Sigmoid colon (tissue), 7 donors: ENCODE measurements at places on chromosomes 13 and 19. TPM values are rescaled to one million over a fixed set of nuclear protein-coding genes. Genes with fewer than 3 reads are reported as not detected.

ZNF667 gene
- total RNA-seq = 6.7 TPM

CFAP97D2 gene
- not detected for total RNA-seq

PVR gene
- total RNA-seq = 11.5 TPM

ZNF100 gene
- 7.8 TPM for total RNA-seq

TMIGD2 gene
- total RNA-seq = not detected

POSTN gene
- total RNA-seq = 37.0 TPM

- no peaks in the 10 kb centered on the region for H3K4me1 ChIP-seq
- H3K36me3 ChIP-seq = peaks cover 81% of the 10 kb centered on the region
- DNase-seq = no peak
- H3K27ac ChIP-seq = no peak overlapping the region
- H3K27me3 ChIP-seq = no peaks in the 10 kb centered on the region
These were observed 16.5 kb upstream of the ZNF8 start for GRCh38 chr19:58261968-58262921.

DNA sequence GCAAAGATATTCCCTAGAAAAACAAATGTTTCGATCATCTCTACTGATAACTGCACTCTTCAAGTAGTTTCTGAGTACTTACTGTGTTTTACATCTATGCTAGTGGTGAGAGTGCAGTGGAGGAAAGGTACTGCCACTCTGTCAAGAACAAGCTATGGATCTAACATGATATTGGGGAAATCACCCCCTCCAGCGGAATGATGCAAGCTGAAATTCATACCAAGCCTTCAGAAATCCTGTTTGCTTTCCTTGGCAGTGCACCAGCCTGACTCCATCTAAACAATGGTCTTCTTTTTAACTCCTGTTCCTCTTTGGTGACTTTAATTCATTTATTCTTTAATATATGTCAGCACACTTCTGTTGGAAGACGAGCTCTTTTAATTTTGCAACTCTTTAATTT is 238.0 kb downstream of the PCDH9 start:
- no peaks in the 10 kb centered on the region for H3K4me1 ChIP-seq
- no peaks in the 10 kb centered on the region for H3K36me3 ChIP-seq
- no peak overlapping the region for H3K4me3 ChIP-seq
- no peak for DNase-seq
- H3K27me3 ChIP-seq = no peaks in the 10 kb centered on the region
- H3K27ac ChIP-seq = no peak overlapping the region

DNA sequence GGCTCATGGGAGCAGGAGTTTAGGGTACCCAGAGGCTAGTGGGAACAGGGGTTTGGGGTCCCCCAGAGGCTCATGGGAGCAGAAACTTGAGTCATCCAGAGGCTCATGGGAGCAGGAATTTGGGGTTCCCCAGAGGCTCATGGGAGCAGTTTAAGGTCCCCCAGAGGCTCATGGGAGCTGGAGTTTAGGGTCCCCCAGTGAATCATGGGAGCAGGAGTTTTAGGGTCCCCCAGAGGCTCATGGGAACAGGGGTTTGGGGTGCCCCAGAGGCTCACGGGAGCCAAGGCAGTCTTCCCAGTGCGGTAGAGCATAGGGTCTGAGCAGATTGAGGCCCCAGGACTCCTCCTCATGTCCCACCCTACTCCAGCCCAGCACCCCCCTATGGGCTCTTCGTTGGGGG is 8.6 kb upstream of the FLT3LG start:
- no peak overlapping the region for H3K27ac ChIP-seq
- H3K4me3 ChIP-seq = no peak overlapping the region
- no peaks in the 10 kb centered on the region for H3K36me3 ChIP-seq
- no peak for DNase-seq
- H3K4me1 ChIP-seq = no peaks in the 10 kb centered on the region

DNA sequence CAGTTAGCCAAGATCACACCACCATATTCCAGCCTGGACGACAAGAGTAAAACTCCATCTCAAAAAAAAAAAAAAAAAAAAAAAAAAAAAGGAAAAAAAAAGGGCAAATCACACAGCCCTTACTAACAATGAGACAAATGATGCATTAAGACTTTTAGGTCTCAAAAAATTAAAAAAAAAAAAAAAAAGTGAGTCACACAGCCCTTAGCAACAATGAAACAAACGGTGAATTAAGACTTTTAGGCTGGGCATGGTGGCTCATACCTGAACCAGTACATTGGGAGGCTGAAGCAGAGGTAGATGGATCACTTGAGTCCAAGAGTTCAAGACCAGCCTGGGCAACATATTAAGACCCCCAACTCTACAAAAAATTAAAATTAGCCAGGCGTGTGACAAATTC is 32.4 kb upstream of the EIF3G start:
- H3K36me3 ChIP-seq = peaks cover 91% of the 10 kb centered on the region
- no peaks in the 10 kb centered on the region for H3K27me3 ChIP-seq
- H3K4me1 ChIP-seq = no peaks in the 10 kb centered on the region
- H3K27ac ChIP-seq = no peak overlapping the region
- no peak overlapping the region for H3K4me3 ChIP-seq

DNA sequence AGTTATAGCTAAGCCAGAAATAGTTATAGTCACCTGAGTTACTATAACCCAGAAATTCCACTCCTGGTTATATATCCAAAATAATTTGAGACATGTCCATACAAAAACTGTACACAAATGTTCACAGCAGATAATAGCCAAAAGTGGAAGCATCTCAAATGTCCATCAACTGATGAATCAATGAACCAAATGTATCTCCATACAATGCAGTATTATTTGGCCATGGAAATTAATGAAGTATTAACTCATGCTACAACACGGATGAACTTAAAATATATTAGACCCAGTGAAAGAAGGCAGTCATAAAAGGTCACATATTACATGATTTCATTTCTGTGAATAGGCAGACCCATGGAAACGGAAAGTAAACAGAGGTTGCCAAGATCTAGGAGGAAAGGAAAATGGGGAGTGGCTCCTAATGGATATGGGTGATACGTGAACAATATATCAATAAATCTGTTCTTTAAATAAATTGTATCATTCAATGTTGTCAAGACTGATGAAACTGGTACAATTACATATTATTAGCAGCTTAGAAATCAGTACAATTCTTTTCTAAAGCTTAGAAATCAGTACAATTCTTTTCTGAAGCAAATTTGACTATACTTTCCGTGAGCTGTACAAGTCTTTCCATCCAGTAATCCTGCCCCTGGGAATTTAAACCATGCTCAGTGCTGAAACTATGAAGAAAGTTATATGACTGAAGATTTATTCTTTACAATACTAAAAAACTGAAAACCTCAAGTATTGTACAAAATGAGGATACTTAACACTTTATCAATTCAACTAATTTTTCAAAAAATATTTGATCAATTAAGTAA is 47.0 kb upstream of the DIAPH3 start:
- H3K4me1 ChIP-seq = no peaks in the 10 kb centered on the region
- H3K4me3 ChIP-seq = no peak overlapping the region
- DNase-seq = no peak
- no peaks in the 10 kb centered on the region for H3K27me3 ChIP-seq
- no peaks in the 10 kb centered on the region for H3K36me3 ChIP-seq
- no peak overlapping the region for H3K27ac ChIP-seq

DNA sequence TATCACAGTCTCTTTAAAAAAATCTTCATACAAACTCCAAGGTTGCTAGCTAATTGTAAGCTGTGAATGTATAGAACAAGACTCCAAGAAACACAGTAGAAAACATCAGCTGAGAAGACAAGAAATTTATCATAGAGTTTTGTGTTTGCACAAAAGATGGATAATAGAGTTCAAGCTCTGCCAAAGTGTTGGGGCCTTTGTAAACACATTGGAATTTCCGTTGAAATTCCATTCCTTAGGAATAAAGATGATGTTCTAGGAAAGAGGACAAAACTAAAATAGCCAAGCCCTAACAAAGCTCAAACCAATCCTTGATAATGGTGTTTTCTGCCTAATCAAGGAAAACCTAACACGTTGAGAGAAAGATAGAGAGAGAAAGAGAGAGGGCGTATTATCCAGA is 20.6 kb downstream of the LRRC63 start:
- H3K4me3 ChIP-seq = no peak overlapping the region
- DNase-seq = no peak
- no peak overlapping the region for H3K27ac ChIP-seq
- H3K36me3 ChIP-seq = no peaks in the 10 kb centered on the region
- no peaks in the 10 kb centered on the region for H3K4me1 ChIP-seq
- H3K27me3 ChIP-seq = no peaks in the 10 kb centered on the region

- no peak overlapping the region for H3K27ac ChIP-seq
- no peaks in the 10 kb centered on the region for H3K27me3 ChIP-seq
- no peaks in the 10 kb centered on the region for H3K4me1 ChIP-seq
- DNase-seq = no peak
- no peak overlapping the region for H3K4me3 ChIP-seq
These were observed 255.9 kb downstream of the SLC7A1 start for GRCh38 chr13:29339386-29340272.

DNA sequence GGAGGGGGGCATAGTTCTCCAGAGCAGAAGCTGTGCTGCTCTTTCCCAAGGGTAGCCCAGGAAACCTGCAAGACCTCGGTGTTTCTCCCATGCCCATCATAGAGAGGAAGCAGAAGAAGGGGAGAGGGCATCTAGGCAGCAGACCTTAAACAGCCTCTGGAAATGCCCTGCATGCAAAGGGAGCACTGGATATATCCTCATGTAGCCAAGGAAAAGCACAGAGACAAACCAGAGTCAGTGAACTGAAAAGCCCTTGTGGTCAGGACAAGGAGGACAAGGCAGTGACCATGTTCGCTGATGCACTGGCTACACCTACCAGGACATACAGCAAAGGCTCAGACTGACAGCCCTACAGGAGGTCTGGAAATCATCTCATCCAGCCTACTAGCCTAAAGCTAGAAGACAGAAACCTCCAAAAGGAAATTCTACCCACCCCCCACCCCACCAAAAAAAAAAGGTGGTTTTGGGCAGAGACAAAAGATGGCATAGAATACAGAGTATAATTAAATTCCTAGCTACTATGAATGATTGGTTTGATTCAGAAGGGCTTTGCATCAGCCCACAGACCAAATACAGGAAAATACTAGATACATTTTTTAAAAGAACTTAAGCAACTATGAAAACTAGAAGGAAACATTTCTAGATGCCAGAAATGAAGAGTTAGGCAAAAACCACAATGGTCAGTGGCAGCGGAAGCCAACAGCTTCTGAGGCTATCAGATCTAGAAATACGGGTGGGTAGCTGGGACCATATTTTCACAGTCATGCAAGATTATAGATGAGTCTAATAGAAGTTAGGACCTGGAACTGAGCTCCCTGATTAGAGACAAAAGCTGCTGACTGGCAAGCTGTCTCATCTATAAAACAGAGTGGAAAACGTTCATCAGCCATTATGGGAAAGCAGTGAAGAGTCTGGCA is 4.4 kb upstream of the TBC1D4 start:
- no peak overlapping the region for H3K4me3 ChIP-seq
- no peaks in the 10 kb centered on the region for H3K36me3 ChIP-seq
- no peak for DNase-seq
- H3K4me1 ChIP-seq = peaks cover 5% of the 10 kb centered on the region
- no peaks in the 10 kb centered on the region for H3K27me3 ChIP-seq
- H3K27ac ChIP-seq = no peak overlapping the region

- no peaks in the 10 kb centered on the region for H3K4me1 ChIP-seq
- H3K36me3 ChIP-seq = no peaks in the 10 kb centered on the region
- H3K4me3 ChIP-seq = no peak overlapping the region
- peak; percentile 67 for DNase-seq
These were observed 5.5 kb upstream of the CCNE1 start for GRCh38 chr19:29806098-29806866.

DNA sequence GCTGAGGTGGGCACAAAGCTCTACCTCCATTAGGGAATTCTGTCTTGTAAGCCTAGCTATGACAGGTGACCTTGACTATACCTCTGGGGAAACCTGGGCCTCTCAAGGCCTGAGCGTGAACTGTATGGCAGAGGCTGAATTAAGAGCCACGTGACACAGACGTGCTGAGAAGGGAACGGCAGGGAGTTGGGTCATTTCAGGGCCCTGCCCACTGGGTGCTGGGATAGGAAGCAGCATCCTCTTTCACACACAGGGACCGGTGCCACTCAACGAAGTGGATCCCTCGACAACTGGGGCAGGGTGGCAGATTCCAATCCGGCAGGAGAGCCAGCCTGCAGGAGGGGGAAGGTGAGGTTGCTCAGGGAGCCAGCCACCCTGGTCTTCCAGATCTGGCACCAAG is 9.2 kb downstream of the ASF1B start:
- H3K36me3 ChIP-seq = no peaks in the 10 kb centered on the region
- DNase-seq = no peak
- no peak overlapping the region for H3K27ac ChIP-seq
- no peaks in the 10 kb centered on the region for H3K4me1 ChIP-seq
- no peak overlapping the region for H3K4me3 ChIP-seq
- no peaks in the 10 kb centered on the region for H3K27me3 ChIP-seq

DNA sequence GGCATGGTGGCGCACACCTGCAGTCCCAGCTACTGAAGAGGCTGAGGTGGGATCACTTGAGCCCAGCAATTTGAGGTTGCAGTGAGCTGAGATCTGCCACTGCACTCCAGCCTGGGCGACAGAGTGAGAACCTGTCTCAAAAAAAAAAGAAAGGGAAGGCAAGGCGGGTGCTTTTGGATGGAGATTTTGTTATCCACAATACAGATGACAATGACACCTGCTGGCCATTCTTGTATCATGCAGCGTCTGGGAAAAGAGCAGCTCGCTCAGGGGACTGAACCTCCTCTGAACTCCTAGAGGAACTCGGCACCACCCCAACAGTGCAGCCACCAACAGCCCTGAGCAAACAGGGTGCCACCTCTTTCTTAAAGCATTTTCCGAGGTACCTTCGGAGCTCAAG is 22.8 kb downstream of the HAUS8 start:
- H3K27me3 ChIP-seq = no peaks in the 10 kb centered on the region
- no peak overlapping the region for H3K4me3 ChIP-seq
- DNase-seq = no peak

DNA sequence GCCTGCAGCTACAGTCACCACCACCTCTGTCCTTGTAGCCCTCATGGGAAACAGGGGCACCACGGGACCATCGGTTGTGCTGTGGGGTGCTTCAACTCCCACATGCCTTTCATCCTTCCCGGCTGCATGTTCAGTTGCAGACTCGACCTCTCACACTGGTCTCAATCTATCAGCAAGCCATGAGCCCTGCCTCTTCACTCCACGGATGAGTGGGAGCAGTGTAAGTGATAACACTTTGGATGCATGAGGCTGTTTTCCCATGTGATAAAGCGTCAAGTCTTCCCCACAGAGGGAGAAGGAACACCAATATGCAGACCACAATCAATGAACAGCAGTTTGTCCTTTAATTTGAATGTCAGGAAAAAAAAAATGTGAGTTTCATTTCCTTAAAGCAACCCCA is 12.2 kb downstream of the SERP2 start:
- H3K4me3 ChIP-seq = no peak overlapping the region
- no peaks in the 10 kb centered on the region for H3K27me3 ChIP-seq
- no peaks in the 10 kb centered on the region for H3K36me3 ChIP-seq
- H3K4me1 ChIP-seq = no peaks in the 10 kb centered on the region
- H3K27ac ChIP-seq = no peak overlapping the region
- no peak for DNase-seq

DNA sequence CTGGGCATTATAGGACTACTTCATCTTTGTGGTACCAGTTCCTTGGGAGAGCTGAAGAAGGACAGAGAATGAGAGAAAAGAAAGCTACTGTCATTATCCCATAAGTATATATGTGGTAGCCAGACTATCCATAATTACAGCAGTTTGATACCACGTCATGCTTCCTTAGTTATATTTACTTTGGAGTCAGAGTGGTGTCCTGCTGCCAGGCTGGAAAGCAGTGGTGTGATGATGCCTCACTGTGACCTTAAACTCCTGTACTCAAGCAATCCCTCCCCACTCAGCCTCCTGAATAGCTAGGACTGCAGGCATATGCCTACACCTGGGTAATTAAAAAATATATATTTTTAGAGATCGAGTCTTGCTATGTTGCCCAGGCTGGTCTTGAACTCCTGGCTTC is 57.8 kb downstream of the WTIP start:
- no peak overlapping the region for H3K27ac ChIP-seq
- H3K27me3 ChIP-seq = no peaks in the 10 kb centered on the region
- no peaks in the 10 kb centered on the region for H3K4me1 ChIP-seq
- H3K4me3 ChIP-seq = no peak overlapping the region
